ENCODE measurements at places on chromosomes 12 and 14. TPM values are rescaled to one million over a fixed set of nuclear protein-coding genes. Genes with fewer than 3 reads are reported as not detected.
A peak's percentile ranks its signal among the peaks of the same experiment; 100 is the strongest.

DNA sequence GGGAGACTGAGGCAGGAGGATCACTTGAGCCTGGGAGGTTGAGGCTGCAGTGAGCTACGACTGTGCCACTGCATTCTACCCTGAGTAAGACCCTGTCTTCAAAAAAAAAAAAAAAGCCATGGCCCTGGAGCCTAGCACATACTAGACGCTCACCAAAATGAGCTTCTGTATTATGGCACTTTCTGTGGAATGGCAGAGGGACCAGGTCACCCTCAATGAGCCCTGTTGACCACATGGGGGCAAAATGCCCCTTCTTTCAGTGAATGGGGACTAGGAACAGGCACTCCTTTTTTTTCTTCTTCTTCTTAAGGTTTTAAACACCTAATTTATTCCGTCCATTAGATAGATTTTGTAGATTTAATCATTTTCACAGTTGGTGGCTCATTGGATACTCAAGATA lies 50.5 kb downstream of the FAM222A start:
- H3K4me3 ChIP-seq, result no peak overlapping the region
- peak; percentile 66 for DNase-seq
- no peaks in the 10 kb centered on the region for H3K4me1 ChIP-seq
- H3K36me3 ChIP-seq, result peaks cover 24% of the 10 kb centered on the region

CIROP gene
- total RNA-seq, result 0.64 TPM

- peaks cover 100% of the 10 kb centered on the region for H3K27me3 ChIP-seq
- H3K4me1 ChIP-seq, result peaks cover 20% of the 10 kb centered on the region
- no peak overlapping the region for H3K27ac ChIP-seq
- peak; percentile 73 for DNase-seq
- H3K4me3 ChIP-seq, result peak overlapping the region; percentile 21
Measured at GRCh38 chr14:60649875-60650372, 647 bp upstream of the SIX1 start.

MYF6 gene
- not detected for total RNA-seq

GYS2 gene
- not detected for total RNA-seq

- H3K4me3 ChIP-seq, result no peak overlapping the region
- no peaks in the 10 kb centered on the region for H3K27me3 ChIP-seq
- no peak for DNase-seq
- no peak overlapping the region for H3K27ac ChIP-seq
- no peaks in the 10 kb centered on the region for H3K4me1 ChIP-seq
- H3K36me3 ChIP-seq, result no peaks in the 10 kb centered on the region
Measured at GRCh38 chr12:46958053-46958452, 121.4 kb upstream of the PCED1B start.

GRCh38 chr12:94532490-94533422 lies 73.1 kb upstream of the CEP83 start:
- H3K27me3 ChIP-seq, result peaks cover 6% of the 10 kb centered on the region
- peak overlapping the region; percentile 41 for H3K27ac ChIP-seq
- DNase-seq, result peak; percentile 97
- no peak overlapping the region for H3K4me3 ChIP-seq
- no peaks in the 10 kb centered on the region for H3K4me1 ChIP-seq

GRCh38 chr12:108090107-108090899 lies 38.8 kb upstream of the WSCD2 start:
- H3K27me3 ChIP-seq, result peaks cover 7% of the 10 kb centered on the region
- H3K4me3 ChIP-seq, result no peak overlapping the region
- H3K4me1 ChIP-seq, result no peaks in the 10 kb centered on the region
- H3K27ac ChIP-seq, result no peak overlapping the region
- peak; percentile 74 for DNase-seq

TAS2R13 gene
- 1.2 TPM for total RNA-seq

DNA sequence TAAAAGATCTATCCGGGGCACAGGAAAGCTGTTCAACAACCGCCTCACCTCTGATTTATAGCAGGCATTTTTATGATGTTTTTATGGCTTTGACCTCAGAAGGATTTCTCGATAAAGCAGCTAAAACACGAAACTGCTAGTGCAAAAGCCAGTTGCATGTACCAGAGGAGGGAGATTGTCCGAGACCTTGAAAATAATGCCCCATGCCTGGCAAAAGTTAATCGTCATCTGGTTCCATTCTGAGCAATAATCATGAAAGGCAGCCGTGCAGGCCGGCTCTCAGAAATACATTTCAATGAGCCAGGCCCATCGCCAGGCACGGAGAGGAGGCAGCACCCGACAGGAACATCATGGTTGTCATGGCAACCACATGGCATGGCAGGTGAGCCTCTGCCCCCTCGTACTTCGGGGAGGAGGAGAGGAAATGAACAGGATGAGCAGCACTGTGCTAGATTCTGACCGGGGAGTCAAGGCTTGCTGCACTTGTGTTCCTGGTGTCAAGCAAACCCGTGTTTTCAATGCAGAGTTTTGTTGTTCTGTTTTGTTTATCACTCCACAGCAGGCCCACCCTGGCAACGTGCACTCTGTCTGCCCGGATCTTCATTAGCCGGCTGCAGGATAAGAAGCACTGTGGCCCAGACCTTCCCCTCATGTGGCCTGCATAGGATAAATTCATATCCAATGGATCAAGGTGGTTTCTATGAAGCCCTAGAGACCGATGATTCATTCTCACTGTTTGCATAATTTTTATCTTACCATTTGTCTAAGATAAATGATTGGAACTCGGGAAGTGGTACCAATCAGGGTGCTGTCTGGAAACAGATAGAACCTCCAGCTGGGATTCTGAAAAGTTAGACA lies 160.2 kb downstream of the RIMBP2 start:
- no peak overlapping the region for H3K4me3 ChIP-seq
- H3K4me1 ChIP-seq, result no peaks in the 10 kb centered on the region
- H3K36me3 ChIP-seq, result no peaks in the 10 kb centered on the region
- DNase-seq, result no peak
- no peaks in the 10 kb centered on the region for H3K27me3 ChIP-seq

MMP17 gene
- 10.9 TPM for total RNA-seq

LYZ gene
- not detected for total RNA-seq

DNA sequence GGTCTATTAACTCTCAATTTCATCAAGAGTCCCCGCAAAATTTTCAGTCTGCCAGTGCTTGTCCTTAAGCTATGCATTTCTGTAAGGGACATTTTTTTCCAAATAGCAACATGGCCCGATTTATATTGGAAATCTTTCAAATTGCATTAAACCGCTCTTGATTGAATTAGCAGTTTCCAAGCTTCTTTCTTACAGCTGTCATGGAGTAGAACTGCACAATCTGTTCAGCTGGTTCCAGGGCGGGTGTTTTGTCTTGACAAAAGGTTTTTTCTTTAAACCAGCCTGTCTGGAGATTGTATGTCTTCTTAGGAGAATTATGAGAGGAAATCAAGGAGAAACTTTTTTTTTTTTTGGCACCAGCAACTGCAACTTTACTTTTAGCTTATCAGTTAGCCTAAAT lies 185.8 kb downstream of the ALG10B start:
- H3K27ac ChIP-seq, result no peak overlapping the region
- H3K27me3 ChIP-seq, result no peaks in the 10 kb centered on the region
- H3K4me3 ChIP-seq, result no peak overlapping the region
- no peaks in the 10 kb centered on the region for H3K36me3 ChIP-seq
- no peaks in the 10 kb centered on the region for H3K4me1 ChIP-seq

SLC6A15 gene
- 6.3 TPM for total RNA-seq

- no peak overlapping the region for H3K27ac ChIP-seq
- H3K4me1 ChIP-seq, result peaks cover 3% of the 10 kb centered on the region
- H3K4me3 ChIP-seq, result no peak overlapping the region
- no peak for DNase-seq
- H3K27me3 ChIP-seq, result no peaks in the 10 kb centered on the region
Measured at GRCh38 chr12:43095669-43096280, 456.2 kb downstream of the ADAMTS20 start.

CFAP251 gene
- total RNA-seq, result 20.9 TPM

CDKN3 gene
- total RNA-seq, result 44.7 TPM

DNA sequence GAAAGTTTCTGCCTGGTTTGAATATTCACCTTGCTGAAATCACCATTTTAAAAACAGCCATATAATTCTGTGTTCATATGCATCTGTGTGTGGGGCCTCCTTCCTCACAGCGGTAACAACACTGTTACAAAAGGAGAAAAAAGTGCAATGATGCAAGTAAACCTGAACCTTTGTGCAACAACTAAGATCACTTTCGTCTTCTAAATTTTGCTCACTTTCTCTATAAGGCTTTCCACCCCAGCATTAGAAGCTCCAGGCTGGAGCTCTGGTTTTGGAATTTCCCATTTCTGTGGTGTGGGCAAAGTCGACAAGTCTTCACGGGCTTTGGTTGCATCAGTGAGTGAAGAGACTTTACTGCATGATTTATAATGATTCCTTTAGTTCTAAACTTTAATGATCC lies 18.4 kb downstream of the FGD6 start:
- peaks cover 7% of the 10 kb centered on the region for H3K4me1 ChIP-seq
- no peak for DNase-seq
- H3K27ac ChIP-seq, result no peak overlapping the region
- H3K27me3 ChIP-seq, result no peaks in the 10 kb centered on the region

DNA sequence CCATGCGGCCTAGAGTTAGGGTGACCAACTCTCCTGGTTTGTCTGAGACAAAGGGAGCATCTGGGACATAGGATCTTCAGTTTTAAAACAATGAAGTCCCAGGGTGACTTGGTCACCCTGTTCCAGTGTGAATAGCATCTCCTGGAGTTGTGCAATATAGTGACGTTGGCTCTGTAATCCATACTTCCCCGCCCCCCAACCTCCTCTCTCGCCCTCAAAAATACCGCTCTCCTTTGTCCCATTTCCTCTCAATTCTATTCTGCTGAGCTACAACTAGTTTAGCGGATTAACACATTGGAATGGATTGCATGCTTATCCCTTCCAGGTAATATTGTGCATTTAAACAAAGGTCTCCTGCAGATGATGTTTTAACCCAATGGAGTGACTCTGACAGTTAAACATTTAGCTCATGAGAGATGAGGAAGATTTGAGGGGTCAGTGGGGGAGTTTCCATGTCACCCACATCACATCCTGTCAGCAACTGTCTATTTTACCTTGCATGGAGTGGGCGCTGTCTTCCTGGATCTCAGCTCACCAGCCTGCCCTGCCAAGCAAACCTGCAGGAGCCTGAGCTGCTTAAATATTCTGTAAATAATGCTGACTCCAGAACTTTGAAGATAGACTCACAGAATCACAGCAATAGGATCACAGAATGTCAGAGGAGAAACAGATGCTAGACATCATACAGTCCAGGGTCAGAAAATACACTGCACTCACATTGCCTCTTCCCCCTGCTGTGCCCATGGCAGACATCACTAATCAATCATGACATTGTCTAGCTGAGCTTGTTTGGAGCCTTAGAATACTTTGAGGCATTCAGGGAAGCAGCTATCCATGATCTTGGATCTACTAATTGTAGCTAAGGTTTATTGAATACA lies 43.0 kb downstream of the MAP1LC3B2 start:
- H3K36me3 ChIP-seq, result no peaks in the 10 kb centered on the region
- no peak overlapping the region for H3K4me3 ChIP-seq
- H3K27ac ChIP-seq, result no peak overlapping the region
- peaks cover 14% of the 10 kb centered on the region for H3K4me1 ChIP-seq

DNA sequence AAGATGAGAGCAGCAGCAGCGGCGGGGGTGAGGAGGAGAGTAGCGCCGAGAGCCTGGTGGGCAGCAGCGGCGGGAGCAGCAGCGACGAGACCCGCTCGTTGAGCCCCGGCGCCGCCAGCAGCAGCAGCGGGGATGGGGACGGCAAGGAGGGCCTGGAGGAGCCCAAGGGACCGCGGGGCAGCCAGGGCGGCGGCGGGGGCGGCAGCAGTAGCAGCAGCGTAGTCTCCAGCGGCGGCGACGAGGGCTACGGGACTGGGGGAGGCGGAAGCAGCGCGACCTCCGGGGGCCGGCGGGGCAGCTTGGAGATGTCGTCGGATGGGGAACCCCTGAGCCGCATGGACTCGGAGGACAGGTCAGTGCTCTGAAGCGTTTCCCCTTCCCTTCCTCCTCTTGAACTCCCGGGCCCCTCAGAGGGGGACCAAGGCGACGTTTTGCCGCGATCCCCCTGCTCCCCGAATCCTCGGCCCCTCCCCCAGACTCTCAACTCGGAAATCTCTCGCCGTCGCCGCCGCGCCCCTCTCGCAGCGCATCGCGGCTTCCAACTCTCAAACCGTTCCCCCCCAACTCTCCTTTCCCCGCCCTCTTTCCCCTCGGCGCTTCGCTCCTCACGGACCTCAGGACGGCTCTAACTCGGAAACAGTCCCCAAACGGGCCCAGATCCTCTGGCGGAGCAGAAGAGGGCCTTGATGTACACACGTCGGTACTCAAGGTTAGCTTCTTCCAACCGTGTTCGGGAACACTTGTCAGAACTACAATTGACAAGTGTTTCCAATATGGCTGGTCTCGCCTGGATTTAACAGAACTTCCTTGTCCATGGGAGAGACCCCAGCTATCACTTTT lies 947 bp downstream of the AEBP2 start:
- H3K36me3 ChIP-seq, result peaks cover 10% of the 10 kb centered on the region
- peak overlapping the region; percentile 99 for H3K4me3 ChIP-seq
- peak; percentile 87 for DNase-seq
- H3K27me3 ChIP-seq, result no peaks in the 10 kb centered on the region
- peak overlapping the region; percentile 69 for H3K27ac ChIP-seq

GRCh38 chr14:92475451-92476187 lies 38.0 kb upstream of the RIN3 start:
- no peak overlapping the region for H3K4me3 ChIP-seq
- no peaks in the 10 kb centered on the region for H3K36me3 ChIP-seq
- no peaks in the 10 kb centered on the region for H3K4me1 ChIP-seq
- H3K27ac ChIP-seq, result no peak overlapping the region
- no peak for DNase-seq
- H3K27me3 ChIP-seq, result no peaks in the 10 kb centered on the region

GRCh38 chr14:35533357-35534207 lies at the start of gene INSM2:
Gene INSM2, plus strand, starts transcription at chr14:35534164. Its CDS starts 89 bp downstream, at chr14:35534253.
- peak; percentile 97 for DNase-seq
- H3K4me3 ChIP-seq, result peak within 1 kb of the TSS; percentile 72
- H3K27me3 ChIP-seq, result peaks cover 91% of the 10 kb centered on the region
- no peak within 1 kb of the TSS for H3K27ac ChIP-seq
- H3K36me3 ChIP-seq, result no peaks in the 10 kb centered on the region
- peaks cover 4% of the 10 kb centered on the region for H3K4me1 ChIP-seq

- peak overlapping the region; percentile 35 for H3K27ac ChIP-seq
- no peaks in the 10 kb centered on the region for H3K27me3 ChIP-seq
- H3K4me3 ChIP-seq, result peak overlapping the region; percentile 93
- no peaks in the 10 kb centered on the region for H3K36me3 ChIP-seq
- peak; percentile 96 for DNase-seq
Measured at GRCh38 chr12:48814262-48815125, 3.8 kb upstream of the CACNB3 start.

GRCh38 chr14:26596543-26597061 lies 1.2 kb downstream of the NOVA1 start:
- H3K4me1 ChIP-seq, result peaks cover 5% of the 10 kb centered on the region
- DNase-seq, result peak; percentile 57
- H3K27ac ChIP-seq, result peak overlapping the region; percentile 96
- H3K4me3 ChIP-seq, result peak overlapping the region; percentile 90
- peaks cover 21% of the 10 kb centered on the region for H3K27me3 ChIP-seq
- H3K36me3 ChIP-seq, result peaks cover 4% of the 10 kb centered on the region

GRCh38 chr14:50057331-50057730 lies 59.0 kb downstream of the VCPKMT start:
- no peak overlapping the region for H3K27ac ChIP-seq
- H3K4me1 ChIP-seq, result peaks cover 12% of the 10 kb centered on the region
- no peak for DNase-seq
- no peaks in the 10 kb centered on the region for H3K27me3 ChIP-seq
- no peaks in the 10 kb centered on the region for H3K36me3 ChIP-seq

- H3K27ac ChIP-seq, result no peak overlapping the region
- no peak for DNase-seq
- peaks cover 9% of the 10 kb centered on the region for H3K36me3 ChIP-seq
- H3K4me3 ChIP-seq, result no peak overlapping the region
- H3K4me1 ChIP-seq, result peaks cover 12% of the 10 kb centered on the region
Measured at GRCh38 chr12:94566345-94566744, 84.0 kb downstream of the TMCC3 start.

TOMM20L gene
- not detected for total RNA-seq

POC1B gene
- 22.3 TPM for total RNA-seq

CRIP2 gene
- 2.8 TPM for total RNA-seq

All from endodermal cell (in vitro differentiated cells).